NCI-H2171 (cell line): ENCODE measurements at places on chromosomes 12 and 14.

- DNase-seq: no peak
Measured at GRCh38 chr12:9240776-9241175, 32.6 kb upstream of the PZP start.

- DNase-seq: no peak
Measured at GRCh38 chr14:22387776-22388241, 201.2 kb downstream of the DAD1 start.

- no peak for DNase-seq
Measured at GRCh38 chr12:12097891-12098690, 27.4 kb downstream of the BCL2L14 start.

DNA sequence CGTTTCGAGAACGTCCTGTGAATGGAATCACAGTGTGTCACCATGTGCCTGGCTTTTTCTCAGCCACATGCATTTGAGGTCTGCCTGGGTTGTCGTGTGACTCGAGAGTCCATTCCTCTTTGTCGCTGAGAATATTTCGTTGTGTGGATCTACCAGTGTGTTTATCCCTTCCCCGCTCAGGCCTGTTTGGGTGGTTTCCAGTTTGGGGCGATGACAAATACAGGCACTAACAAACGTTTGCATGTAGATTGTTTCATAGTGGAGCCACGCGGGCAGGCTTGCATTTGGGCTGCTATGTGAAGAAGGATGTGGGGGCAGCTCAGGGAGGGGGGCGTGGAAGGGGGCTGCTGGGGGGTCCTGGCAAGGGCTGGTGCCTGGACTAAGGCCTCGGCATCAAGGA, 14.1 kb downstream of the RIN3 start:
- no peak for DNase-seq

GRCh38 chr14:55957950-55958349, 160.3 kb upstream of the PELI2 start:
- DNase-seq: no peak

- no peak for DNase-seq
Measured at GRCh38 chr12:66594688-66595087, 84.2 kb downstream of the GRIP1 start.

DNA sequence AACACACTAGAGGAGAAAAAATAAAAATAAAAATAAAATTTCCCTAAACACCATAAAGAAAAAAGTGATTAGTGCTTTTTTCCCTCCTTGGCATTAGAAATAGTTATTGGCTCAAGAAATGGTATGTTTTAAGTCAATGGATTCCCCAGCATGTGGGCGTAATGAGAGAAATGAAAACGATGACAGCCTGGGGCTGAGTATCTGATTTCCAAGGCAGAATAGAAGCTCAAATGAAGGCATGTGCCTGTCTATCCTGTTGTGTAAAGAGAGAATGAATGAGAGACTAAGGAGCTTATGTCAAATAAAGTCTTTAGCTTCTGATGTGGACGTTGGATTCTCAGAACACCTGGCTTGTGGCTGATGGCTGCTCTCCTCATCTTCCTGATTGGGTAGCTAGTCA, 1408.4 kb upstream of the TMEM132C start:
- no peak for DNase-seq
